Thymus (tissue), 14 donors: ENCODE measurements at places on chromosomes 4 and X. TPM values are rescaled to one million over a fixed set of nuclear protein-coding genes. Genes with fewer than 3 reads are reported as not detected.

Gene GPR50
- total RNA-seq: not detected

Gene HSFX3
- total RNA-seq: 0.28 TPM

Gene IL21
- total RNA-seq: 0.19 TPM

Gene CFI
- total RNA-seq: 3.0 TPM

Gene CUL4B
- 22.9 TPM for total RNA-seq

Gene ADH7
- not detected for total RNA-seq

Gene TKTL2
- not detected for total RNA-seq

Gene UBE2K
- total RNA-seq: 18.5 TPM

Gene PRDM8
- 1.3 TPM for total RNA-seq

Gene TFDP3
- not detected for total RNA-seq

Gene YIPF7
- total RNA-seq: 0.09 TPM

Gene POF1B
- 0.14 TPM for total RNA-seq

Gene CSAG1
- total RNA-seq: 0.24 TPM

Gene LONRF3
- total RNA-seq: 0.19 TPM

Gene GDPD2
- 0.05 TPM for total RNA-seq

Gene PPARGC1A
- total RNA-seq: 1.4 TPM

Gene GAGE12F
- not detected for total RNA-seq

Gene F8A1
- 3.9 TPM for total RNA-seq

Gene RTL9
- total RNA-seq: 0.09 TPM

Gene UGT8
- 0.19 TPM for total RNA-seq

Gene ETDB
- not detected for total RNA-seq

Gene NUDT10
- 0.85 TPM for total RNA-seq

Gene HDAC8
- 15.4 TPM for total RNA-seq

Gene ELF4
- total RNA-seq: 9.1 TPM

Gene HELT
- total RNA-seq: not detected

Gene TMEM35A
- total RNA-seq: 0.19 TPM

Gene NCAPG
- 60.5 TPM for total RNA-seq

Gene TRIM61
- total RNA-seq: 2.2 TPM

Gene TASL
- total RNA-seq: 8.0 TPM

Gene SH3D19
- total RNA-seq: 4.6 TPM

Gene TMEM31
- total RNA-seq: 0.19 TPM

Gene ZDHHC15
- total RNA-seq: 0.90 TPM

Gene UGT2B7
- 0.42 TPM for total RNA-seq

Gene KCTD8
- not detected for total RNA-seq
